ENCODE measurements at places on chromosomes 13 and 19.

- DNase-seq = no peak
Measured at GRCh38 chr13:102017248-102017647, 384.6 kb downstream of the FGF14 start.

- DNase-seq = no peak
Measured at GRCh38 chr19:41324231-41324702, 14.3 kb downstream of the CCDC97 start.

DNA sequence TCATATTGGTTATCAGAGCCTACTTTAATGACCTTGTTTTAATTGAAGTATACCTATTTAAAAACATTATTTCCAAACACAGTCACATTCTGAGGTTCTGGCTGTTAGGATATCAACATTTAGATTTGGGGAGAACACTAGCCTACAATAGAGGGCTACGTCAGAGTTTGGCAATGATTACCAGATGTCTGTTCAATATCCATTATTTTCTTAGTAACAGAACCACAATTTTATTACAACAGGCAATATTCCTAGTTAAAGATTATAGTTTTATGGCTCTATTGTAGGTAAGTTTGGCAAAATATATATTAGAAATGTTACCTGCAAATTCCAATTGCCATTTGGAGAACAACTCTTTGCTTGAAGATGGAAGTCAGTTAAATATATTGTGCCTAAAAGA lies 1163.1 kb upstream of the MIR17HG start:
- no peak for DNase-seq

- no peak for DNase-seq
Measured at GRCh38 chr13:36555151-36555986, 118.5 kb upstream of the SERTM1 start.

DNA sequence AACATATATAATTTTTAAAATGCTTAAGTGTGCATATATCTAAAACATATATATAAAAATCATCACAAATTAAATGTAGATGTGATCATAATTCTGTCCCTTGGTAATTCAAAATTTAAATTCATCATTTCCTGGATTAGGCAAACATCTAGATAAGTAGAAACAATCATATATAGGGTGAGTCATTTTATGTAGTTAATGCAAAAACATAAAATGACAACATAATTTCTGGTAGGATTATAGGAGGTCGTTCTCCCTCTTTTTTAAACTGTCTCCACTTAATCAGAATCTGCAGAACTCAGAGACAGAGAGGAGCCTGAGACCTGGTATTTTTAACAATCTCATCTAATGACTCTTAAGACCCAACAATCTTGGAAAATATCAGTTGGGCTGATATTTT lies 333.4 kb downstream of the KCTD12 start:
- no peak for DNase-seq

- peak; percentile 26 for DNase-seq
Measured at GRCh38 chr19:55041627-55042343, 3.7 kb upstream of the GP6 start.

GRCh38 chr13:98484289-98485219 lies 92.4 kb downstream of the STK24 start:
- DNase-seq = peak; percentile 56

- no peak for DNase-seq
Measured at GRCh38 chr13:113114511-113115362, 7.9 kb upstream of the F10 start.

- no peak for DNase-seq
Measured at GRCh38 chr13:35617420-35617819, 140.9 kb upstream of the MAB21L1 start.

GRCh38 chr19:29983568-29983967 lies 41.5 kb downstream of the URI1 start:
- DNase-seq = no peak

GRCh38 chr13:48448959-48449614 lies 36.2 kb upstream of the LPAR6 start:
- no peak for DNase-seq

GRCh38 chr13:112664501-112665203 lies 25.2 kb upstream of the ATP11A start:
- no peak for DNase-seq

GRCh38 chr13:67520886-67521285 lies 290.8 kb upstream of the PCDH9 start:
- no peak for DNase-seq

GRCh38 chr13:51240958-51241357 lies 18.8 kb downstream of the FAM124A start:
- no peak for DNase-seq

DNA sequence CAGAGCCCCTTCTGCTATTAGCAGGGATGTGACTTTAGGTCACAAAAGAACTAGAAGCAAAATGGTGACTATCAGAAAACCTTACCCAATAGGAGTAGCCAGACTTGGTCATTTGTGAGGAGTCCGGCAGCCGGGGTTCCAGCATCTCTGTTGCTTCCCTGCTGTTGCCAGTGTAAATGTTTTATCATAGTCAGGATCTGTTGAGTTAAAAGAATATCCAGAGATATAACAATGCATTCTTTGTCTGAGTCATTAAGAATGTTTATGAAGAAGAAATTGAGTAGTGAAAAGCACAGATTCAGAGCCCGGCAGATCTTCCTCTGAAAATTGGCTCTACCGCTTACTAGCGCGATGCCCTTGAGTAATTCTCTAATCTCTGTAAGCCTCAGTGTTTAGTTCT lies 84.2 kb downstream of the COL4A2 start:
- DNase-seq = no peak

- DNase-seq = no peak
Measured at GRCh38 chr13:43343645-43344044, 320.3 kb downstream of the DNAJC15 start.

GRCh38 chr19:5096536-5096935 lies 127.6 kb downstream of the KDM4B start:
- no peak for DNase-seq

GRCh38 chr13:62747152-62747551 lies 1331.5 kb upstream of the PCDH20 start:
- DNase-seq = no peak

- DNase-seq = peak; percentile 20
Measured at GRCh38 chr19:15260939-15261338, 28.7 kb upstream of the EPHX3 start.

DNA sequence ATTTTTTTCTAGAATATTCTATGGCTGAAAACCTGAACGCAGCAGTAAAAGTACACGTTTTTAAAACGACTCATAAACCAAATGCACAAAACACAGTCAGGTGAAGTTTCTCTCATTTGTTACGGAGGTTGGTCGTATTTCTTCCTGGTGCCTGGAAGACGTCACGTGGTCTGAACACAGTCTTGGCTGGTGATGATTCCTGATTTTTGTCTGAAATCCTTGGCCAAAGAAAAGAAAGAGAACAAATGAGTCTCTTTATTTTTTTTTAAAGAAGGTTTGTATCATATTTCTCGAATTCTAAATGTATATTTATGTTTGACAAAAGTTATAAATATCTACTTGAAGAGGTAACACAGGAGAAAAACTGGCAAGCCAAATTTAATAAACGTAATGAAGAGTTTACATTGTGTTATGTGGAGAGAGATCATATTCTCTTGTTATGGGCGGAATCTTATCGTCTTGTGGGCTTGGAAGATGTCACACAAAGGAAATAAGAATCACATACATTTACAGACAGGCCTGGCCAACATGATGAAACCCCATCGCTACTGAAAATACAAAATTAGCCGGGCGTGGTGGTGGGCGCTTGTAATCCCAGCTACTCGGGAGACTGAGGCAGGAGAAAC lies 10.0 kb upstream of the PNMA8A start:
- DNase-seq = no peak

DNA sequence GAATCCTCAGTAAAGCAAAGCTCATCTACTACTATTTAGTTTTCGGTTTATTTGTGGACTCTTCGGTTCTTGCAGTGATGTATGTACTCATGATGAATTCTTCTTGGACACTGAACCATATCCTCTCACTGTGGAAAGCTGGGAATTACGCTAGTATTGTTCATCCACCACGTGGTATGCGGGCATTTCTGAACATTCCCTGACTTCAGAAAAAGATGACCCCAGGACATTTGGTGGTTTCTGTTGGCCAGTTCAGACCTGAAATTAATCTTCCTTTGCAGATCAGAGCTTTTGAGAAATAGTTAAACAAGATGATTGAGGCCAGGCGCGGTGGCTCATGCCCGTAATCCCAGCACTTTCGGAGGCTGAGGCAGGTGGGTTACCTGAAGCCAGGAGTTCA lies 25.3 kb upstream of the FBN3 start:
- no peak for DNase-seq

DNA sequence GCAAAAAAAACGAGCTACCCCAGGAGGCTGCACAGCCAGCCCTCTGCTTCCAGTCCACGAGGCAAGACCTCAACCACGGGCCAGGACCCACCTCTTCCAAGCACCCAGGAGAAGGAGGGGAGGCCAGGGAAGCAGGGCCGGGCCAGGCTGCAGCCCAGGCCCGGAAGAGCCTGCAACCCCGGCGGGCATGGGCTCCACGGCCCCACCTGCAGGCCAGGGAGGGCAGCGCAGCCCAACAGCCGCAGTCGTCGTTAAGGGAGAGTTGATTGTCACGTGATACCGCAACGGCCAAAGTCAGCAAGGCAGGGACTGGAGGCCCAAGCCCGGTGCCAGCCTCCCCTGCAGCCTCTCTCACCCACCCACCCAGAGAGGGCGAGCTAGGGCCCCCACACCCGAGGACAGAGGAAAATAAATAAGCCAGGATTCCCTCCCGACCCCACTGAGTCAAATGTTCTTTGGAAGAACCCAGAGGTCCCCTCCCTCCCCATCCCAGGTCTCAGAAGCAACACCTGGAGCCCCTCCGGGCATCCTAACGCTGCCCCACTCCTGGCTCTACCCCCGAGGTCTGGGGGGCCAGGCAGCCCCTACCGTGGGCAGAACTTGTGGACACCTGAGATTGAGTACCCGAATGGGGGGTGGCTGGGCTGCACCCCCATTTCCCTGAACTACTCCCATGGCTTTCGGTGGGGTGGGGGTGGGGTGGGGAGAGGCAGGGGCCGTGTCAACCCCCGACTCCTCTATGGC lies 5.2 kb upstream of the REXO1 start:
- peak; percentile 93 for DNase-seq

- no peak for DNase-seq
Measured at GRCh38 chr13:106906426-106906996, 338.6 kb upstream of the ARGLU1 start.

GRCh38 chr19:43782311-43782660 lies 1.5 kb upstream of the KCNN4 start:
- no peak for DNase-seq

DNA sequence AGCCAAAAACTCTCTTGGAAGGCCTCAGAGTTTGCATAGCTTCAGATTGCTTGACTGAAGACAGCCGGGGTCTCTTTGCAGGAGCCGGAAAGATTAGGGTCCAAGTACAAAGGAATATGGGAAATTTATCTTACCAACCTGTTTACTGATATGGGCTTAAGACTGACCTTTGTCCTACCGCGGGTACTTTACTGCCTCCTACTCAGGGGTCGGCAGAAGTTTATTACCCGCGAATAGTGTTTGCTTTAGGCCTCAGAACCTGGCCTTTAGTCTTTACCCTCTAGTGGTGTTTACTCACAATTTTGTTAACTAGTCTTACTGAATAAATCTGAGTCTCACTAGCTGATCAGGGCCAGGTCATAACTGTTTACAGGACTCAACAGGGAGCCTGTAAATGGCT lies 765.4 kb upstream of the SPRY2 start:
- no peak for DNase-seq

DNA sequence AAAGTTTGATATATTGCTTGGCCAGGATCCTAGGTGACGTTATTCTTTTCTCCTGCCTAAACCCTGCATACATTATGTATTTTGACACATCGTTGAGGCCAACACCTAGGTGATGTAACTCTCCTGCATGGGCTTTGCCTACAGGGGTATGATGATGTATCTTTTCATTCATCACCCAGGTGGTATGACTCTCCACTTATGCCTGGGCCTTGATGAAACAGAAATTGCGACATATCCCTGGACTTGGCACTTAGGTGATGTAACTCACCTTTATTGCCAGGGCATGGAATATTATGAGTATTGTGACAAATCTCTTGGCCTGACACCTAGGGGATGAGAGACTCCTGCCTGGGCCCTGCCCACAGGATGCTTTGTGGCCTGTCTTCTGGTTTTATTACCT lies 18.5 kb upstream of the ZNF681 start:
- no peak for DNase-seq

GRCh38 chr19:13707915-13708314 lies 56.4 kb upstream of the MRI1 start:
- DNase-seq = peak; percentile 27

GRCh38 chr19:5718579-5719273 lies 1.2 kb downstream of the LONP1 start:
- peak; percentile 82 for DNase-seq

GRCh38 chr13:49759503-49759902 lies 33.0 kb downstream of the KPNA3 start:
- no peak for DNase-seq

GRCh38 chr19:29760752-29761502 lies 45.9 kb upstream of the C19orf12 start:
- DNase-seq = no peak

DNA sequence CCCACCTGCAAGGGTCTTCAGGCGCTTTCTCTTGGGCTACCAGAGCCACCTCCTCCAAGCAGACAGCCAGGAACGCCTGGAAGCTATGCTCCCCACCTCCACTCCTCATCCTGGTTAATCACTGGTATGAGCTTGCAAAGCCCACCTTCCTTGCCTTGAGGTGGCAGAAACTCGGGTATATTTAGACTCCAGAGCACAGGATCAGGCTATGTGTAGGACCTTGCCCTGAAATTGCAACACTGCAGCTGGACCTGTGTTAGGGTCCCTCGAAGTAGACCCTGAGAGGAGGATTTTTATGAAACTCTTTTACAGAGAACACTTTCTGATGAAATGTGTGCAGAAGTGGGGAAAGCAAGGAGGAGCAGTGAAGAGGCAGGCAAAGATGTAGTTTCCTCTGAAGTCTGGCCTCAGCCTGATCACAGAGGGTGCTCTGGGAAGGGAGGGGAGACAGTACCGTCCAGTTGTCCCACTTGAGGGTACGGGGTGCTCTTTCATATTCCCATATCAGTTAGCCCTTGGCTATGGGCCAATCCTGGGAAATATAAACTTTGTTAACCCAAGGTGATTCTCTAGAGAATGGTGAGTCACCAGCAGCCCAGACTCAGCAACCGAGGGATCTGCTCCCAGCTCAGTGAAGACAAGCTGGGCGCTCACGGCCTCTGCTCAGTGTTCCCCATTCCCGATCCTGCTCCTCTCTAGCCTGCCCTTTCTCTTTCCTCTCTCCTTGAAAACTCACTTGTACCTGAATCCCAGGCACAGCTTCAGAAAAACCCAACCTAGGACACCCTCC lies 157.9 kb downstream of the UQCRFS1 start:
- DNase-seq = no peak

Measured in hematopoietic multipotent progenitor cell treated with erythropoietin and hydrocortisone succinate and interleukin-3 and kit ligand, for 8 days (in vitro differentiated cells).